Activated gamma-delta T cell (primary cell): ENCODE measurements at places on chromosomes 11 and 22.

GRCh38 chr11:117458275-117459122, 130.8 kb downstream of the CEP164 start:
- no peak for DNase-seq

DNA sequence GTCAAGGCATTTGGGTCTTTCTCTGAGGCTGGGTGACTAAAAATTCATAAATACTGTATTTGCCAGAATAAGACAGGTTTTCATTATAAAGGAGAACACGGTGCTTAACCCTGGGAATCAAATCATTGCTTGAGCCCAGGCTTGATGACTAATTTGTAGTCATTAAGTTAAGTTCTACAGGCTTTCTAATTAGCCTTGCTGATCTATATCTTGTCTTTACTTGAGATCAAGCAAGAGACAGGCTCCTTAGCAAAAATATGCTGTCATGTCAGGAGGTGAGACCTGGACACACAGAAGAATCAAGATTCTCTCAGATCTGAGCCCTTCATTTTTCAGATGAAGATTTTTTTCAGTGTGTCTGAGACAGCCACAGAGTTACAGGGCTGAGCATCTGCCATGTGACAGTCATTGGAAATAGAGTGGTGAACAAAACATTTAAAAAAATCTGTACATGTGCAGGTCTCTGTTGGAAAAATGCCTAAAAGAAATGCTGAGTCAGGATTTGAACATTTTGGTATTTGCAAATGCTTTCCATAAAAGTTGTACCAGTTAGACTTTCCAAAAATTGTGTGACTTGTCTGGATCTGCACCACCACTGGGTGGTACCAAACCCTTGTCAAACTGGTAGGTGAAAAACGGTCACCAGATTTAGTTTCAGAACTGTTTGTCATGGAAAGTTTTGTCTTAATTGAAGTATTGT, 14.6 kb downstream of the ACAT1 start:
- DNase-seq: no peak

DNA sequence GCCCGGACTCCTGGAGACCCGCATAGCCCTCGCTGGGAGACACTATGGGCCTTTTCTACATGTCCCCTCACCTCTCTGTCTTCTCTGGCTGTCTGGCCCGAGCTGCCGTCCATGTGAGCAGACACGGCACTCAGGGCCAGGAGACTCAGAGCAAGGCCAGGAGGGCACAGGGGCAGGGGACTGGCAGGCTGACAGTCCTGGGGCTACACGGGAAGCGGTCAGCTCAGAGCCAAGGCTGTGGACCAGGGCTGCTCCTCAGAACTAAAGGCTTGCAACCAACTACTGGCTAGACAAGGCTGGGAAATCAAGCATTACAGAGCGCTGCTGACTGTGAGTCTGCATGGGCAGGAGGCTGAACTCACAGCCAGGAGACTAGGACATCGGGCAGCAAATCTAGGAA, 56.1 kb upstream of the CDON start:
- DNase-seq: no peak

DNA sequence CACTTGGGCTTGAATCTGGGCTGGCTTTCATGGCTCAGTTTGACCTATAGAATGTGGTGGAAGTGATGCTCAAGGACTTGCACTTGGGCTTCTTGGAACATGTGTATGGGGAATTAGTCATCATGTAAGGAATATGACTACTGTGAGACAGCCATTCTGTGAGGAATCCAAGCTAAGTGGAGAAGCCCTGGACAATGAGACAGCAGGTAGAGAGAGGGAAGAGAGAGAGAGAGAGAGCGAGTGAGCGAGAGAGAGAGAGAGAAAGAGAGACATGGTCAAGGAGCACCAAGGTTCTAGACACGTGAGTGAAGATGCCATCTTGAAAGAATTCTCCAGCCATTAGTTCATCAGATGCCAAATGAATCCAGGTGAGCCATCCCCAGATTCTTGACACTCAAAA, 261.6 kb upstream of the SORL1-AS1 start:
- no peak for DNase-seq

DNA sequence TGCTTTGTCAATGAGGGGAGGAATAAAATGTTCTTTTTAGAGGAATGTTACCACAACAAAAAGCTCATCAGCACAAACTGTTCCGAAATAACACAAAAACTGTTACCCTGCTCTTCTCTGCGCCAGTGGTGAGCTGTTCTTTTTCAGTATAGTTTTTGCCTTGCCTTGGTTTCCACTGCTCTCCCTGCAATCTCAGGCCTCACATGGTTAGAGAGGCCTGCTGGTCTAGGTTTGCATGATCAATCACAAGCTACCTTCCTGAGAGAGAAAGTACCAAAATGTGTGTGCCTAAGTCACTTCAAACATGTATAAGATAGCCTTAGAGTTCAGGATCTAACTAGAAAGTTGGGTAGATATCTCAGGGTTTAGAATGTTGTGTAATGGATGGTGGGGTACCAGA, 114.6 kb downstream of the STIM1 start:
- no peak for DNase-seq

DNA sequence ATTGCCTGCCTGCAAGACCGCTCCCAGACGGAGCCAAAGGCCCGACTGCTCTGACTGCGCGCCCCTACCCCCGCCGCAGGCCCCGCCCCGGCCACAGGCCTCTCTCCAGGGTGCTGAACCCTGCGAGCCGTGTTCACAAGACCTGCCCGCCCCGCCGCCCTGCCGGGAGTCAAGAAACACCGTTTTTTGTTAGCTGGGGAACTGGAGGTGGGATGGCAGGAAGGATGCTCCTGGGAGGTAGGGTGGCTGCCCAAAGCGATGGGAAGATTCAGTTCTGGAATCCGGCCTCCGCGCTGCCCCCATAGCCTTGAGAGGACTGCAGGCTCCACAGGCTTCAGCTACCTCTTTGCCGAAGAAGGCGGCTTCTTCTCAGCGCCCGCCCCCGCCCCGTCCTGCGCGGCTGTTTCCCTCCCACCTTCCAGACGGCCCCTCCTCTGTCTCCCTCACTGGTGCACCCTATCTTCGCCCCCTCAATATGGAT, 2.7 kb upstream of the PDE2A start:
- no peak for DNase-seq

DNA sequence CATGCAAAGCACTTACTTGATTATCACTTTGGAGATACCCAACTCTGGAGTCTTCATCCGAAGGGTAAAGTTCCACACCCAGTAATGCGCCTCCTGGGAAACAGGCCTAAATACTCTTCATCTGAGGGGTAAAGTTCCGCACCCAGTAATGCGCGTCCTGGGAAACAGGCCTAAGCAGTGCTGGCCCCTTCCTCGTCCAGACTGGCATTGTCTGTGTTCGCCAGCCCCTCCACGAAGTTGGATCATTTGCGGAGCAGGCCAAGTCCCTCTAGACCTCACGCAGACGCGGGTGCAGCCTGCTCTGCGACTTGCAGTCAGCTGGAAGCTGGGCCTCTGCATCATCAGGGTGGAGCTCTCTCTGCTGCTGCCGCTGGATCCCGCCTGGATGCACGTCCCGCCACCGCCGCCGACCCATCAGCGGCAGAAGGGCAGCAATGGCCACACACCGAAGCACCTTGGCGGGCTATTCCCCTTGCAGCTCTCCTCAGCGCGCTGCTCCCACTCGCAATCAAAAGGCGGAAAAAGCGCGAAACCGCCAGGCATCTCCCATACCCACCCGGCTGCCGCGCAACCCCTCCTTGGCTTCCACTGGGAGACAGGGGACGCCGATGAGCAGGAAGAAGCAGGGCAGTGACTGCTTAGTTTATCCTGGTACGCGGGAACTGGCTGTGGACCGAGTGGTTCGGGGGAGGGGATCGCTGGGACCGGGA, 34.1 kb upstream of the GLYATL1 start:
- DNase-seq: no peak
